Activated CD4-positive, alpha-beta T cell treated with anti-CD3 and anti-CD28 coated beads for 1 hour (primary cell): ENCODE measurements at places on chromosomes 4 and X.

GRCh38 chrX:41142130-41142910 lies 57.1 kb downstream of the USP9X start:
- no peak for DNase-seq

DNA sequence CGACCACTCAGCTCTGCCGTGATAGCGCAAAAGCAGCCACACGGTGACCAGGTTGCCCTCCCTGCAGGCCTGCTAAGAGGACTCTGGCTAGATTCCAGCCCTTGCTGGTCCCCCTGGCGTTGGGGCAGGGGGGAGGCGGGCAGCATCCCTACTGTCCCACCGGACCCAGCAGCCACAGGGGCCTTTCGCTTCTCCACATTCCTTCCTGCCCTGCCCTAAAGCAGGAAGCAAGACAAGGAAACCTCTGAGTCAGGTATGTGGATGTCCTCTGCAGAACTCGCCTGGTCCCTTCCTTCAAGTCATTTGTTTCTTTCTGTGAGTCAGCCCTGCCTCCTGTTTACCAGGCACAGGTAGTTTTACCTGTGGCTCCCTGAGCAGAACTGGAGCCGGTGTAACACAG lies 60.2 kb upstream of the CLDN34 start:
- DNase-seq, result no peak

DNA sequence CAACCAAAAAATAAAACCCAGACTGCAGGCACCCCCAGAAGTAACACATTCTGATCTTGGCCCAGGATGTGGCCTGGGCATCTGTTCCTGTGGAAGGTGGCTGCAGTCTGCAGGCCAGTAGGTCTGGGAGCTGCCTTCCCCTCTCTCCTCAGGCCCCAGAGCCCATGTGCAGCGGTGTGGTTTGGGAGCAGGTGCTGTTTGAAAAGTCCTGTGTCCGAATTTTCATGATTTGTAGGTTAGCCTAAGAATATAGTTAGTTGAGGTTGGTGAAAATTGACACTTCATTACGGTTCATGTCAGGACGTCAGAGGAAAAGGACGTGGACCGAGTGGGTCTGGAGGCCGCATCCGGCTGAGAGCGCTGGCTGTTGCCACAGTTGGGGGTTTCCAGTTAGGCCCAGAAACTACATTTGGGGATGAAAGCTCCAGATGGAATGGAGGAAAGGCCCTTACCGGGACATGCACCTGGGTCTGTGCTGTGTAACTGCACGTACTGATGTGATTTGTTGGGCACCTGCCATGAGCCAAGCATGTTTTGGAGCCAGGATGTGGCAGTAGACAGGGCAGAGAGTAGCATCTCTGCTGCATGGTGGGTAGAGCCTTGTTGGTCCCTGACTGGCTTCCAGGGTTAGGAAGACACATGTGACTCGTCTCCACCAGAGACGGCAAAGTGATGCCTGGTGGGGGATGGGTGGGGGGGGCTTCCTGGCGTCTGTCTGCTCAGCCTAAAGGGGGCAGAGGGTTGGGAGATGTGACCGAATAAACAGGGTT lies 21.7 kb upstream of the HGFAC start:
- no peak for DNase-seq

DNA sequence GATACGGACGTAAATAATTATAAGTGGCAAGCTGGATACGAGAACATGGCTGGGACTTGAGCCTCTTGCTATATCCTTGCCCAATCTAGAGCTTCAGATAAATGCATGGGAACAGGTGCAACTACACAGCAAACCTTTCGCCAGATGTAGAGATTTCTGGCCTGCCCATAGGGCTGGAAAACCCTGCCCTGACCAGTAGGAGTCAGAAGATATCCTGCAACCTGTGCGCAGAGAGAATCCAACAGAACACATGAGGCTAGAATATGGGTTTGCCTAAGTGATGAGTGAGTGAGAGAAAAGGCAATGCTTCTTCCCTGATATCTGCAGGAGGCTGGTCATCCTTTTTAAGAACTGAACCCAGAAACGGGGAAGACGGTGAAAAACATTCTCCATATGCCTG lies 805.3 kb upstream of the TENM3 start:
- no peak for DNase-seq

DNA sequence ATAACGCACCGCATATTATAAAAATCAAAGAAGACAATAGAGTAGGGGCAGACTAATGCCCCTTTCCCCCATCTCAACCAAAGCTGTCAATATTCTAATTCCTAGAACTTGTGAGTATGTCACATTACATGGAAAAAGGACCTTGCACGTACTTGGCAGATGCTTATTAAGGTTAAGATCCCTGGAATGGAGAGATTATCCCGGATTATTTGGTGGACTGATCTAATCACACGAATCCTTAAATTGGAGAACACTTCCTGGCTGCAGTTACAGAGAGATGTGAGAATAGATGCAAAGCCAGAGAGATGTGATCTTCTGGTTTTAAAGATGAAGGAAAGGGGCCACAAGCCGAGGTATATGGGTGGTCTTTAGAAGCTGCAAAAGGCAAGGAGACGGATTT lies 548.7 kb downstream of the SPRY1 start:
- no peak for DNase-seq

GRCh38 chr4:120139392-120139791 lies 72.7 kb upstream of the MAD2L1 start:
- no peak for DNase-seq

GRCh38 chrX:49760290-49760890 lies 64.6 kb upstream of the PAGE1 start:
- DNase-seq, result no peak

DNA sequence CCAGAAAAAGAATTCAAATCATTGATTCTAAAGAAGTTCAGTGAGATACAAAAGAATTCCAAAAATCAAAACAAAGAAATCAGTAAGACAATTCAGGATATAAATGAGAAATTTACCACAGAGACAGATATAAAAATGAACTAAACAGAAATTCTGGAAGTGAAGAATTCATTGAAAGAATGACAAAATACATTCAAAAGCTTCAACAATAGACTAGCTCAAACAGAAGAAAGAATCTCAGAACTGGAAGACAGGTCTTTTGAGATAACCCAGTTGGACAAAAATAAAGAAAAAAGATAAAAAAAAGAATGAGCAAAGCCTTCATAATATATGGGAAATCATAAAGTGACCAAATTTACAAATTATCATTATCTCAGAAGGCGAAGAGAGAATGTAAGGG lies 41.7 kb downstream of the CD99L2 start:
- DNase-seq, result no peak

DNA sequence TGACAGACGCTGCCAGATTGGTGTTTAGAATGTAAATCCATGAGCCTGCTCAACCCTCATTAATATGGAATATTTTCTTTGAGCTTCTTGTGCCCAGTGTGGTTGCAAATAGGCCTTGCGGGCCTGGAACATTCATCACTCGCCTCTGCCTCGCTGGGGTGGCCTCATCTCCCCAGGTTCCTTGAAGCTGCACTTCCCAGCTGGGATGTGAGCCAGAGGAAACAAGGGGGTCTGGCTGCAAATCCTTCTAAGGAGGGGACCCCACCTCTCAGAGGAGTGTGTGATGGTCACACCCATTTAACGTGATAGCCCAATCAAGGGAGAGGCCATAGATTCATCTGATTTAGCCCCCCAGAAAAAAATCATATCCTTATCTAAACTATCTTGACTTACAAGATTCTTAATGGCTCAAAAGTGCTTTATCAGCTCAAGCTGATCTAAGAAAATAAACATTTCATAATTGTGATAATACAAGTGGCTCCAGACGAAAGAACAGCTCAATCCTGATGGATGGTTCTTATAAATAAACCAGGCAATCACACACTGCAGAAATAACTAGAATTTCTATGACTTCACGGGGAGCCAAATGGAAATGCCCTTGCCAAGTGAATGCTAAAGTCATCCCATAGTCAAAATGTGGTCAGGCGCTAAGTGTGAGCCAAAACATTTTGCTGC lies 189.9 kb downstream of the PTTG2 start:
- DNase-seq, result no peak

DNA sequence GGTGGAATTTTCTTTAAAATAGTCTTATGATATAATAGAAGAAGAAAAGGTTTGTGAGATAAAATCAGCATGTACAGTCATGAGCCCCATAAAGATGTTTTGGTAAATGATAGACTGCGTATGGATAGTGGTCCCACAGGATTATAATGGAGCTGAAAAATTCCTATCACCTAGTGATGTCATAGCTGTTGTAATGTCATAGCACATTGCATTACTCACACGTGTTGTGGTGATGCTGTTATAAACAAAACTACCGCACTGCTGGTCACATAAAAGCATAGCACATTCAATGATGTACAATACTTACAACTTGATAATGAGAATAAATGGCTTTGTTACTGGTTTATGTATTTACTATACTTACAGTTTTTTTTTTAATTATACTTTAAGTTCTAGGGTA lies 715.2 kb upstream of the HTR2C start:
- DNase-seq, result no peak

- DNase-seq, result no peak
Measured at GRCh38 chr4:128663325-128663724, 146.2 kb upstream of the JADE1 start.

GRCh38 chrX:47568656-47569295 lies 7.8 kb downstream of the ARAF start:
- DNase-seq, result no peak

GRCh38 chr4:3442460-3442958 lies 741 bp downstream of the HGFAC start:
- no peak for DNase-seq

DNA sequence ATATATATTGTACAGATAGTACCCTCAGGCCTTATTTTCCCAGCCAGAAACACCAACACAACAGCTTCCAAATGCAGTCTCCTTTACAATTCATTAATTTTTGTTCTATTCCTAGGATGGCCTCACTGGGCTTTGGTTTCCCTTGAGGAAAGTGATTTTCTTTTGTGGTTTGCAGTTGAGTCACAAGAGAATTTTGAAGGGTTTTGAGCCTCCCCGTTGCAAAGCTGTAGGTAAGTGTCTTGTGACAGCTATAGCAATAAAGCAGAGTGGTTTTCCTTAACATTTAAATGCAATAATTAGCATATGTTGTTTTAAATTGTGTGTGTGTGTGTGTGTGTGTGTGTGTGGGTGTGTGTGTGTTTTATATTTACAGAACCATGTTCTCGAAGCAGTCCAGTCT lies 54.1 kb upstream of the WDR17 start:
- no peak for DNase-seq

DNA sequence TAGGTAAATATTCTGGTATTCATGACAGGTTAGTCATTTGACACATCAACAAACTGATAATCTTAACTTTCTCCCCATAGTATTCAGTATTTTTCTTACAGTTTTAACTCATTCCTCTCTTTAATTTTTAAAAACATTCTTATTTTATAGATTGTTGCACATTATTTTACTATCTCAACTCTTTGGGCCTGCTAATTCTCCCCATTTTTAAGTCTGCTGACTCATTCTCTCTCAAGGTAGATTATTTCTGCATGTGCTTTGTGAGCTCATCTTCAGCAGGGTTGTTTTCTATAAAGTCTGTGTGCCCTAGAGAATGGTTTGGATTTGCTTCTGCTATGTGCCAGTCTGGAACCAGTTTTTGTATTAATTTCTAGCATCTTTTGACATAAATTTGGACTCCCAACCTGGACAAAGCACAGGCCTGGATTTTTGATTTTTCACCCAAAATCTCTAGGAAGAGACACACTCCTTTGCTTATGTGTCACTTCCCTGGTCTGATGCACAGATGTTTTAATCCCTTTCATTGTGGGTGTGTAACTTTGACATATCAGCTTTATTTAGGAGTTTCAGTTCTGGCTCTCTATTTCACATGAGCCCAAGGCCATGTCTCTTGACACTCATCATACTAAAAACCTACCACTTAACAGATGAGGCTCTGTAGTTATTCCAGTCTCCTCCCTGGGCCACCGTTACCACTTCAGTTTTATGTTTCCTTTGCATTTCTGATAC lies 194.3 kb upstream of the PGRMC2 start:
- no peak for DNase-seq
